Mammary microvascular endothelial cell (primary cell): ENCODE measurements at places on chromosomes 13 and 19. TPM values are rescaled to one million over a fixed set of nuclear protein-coding genes. Genes with fewer than 3 reads are reported as not detected.

The ANGPTL8 gene
- not detected in 2 replicates for total RNA-seq

The STRN4 gene
- 68.0 and 78.3 TPM in 2 replicates for total RNA-seq

The ZFP36 gene
- 17.3 and 17.5 TPM in 2 replicates for total RNA-seq

The OR10H2 gene
- total RNA-seq, result not detected in 2 replicates

The CAPN12 gene
- total RNA-seq, result not detected in 2 replicates

The S1PR2 gene
- total RNA-seq, result 1.00 and 1.5 TPM in 2 replicates

The SLC39A3 gene
- total RNA-seq, result 39.6 and 43.2 TPM in 2 replicates

The SIAH3 gene
- not detected in 2 replicates for total RNA-seq

The PTH2 gene
- not detected in 2 replicates for total RNA-seq

The EPS8L1 gene
- total RNA-seq, result 12.6 and 14.7 TPM in 2 replicates

The TYK2 gene
- total RNA-seq, result 120 and 124 TPM in 2 replicates

The LRRC4B gene
- total RNA-seq, result 0.05 TPM in 1 of 2 replicates, not detected in the other
